ENCODE measurements at places on chromosomes 1 and 21. TPM values are rescaled to one million over a fixed set of nuclear protein-coding genes. Genes with fewer than 3 reads are reported as not detected.

GRCh38 chr1:20410503-20410902, 75.5 kb downstream of the CAMK2N1 start:
- DNase-seq: no peak

Gene TACSTD2
- total RNA-seq: 12.2 TPM

Gene KIF26B
- 0.49 TPM for total RNA-seq

Gene PALMD
- total RNA-seq: 0.12 TPM

DNA sequence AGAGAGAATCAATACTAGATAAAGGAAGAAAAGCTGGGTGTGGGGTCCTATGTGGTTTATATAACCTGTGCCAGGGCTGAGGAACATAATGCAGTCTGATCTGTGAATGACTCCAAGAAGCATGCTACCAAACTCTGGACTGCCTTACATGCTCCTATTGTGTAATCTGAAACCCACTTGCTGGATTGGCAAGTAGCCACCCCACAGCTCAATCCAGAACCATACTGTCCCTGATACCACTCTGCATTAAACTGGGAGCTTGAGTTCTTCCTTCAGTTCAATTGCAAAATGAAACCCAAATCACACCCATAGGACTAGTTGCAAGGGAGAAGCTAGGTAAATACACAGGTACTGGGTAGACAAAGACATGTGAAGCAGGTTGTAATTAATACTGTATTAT, 115.4 kb upstream of the NEGR1 start:
- DNase-seq: no peak

- DNase-seq: no peak
Observed at GRCh38 chr1:185154912-185155513, 1.7 kb downstream of the TRMT1L start.

DNA sequence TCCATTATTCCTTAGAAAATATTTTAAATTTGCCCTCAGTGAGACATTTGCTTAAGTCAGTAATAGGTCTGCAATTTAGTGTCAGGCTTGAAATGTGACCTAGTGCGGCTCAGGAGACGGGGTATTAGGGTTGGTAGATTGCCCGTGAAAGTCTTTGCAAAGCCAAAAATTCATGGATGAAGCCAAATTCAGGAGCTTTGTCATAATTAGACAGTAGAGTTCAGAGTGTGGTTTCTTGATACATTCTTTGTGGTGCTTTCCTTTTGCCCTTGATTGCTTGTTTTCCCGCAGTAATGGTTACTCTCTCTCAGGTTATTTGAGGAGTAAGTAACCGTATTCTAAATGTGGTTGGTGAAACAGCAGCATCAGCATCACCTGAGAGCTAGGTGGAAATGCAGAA, 120.7 kb downstream of the RPS6KC1 start:
- DNase-seq: no peak

- DNase-seq: no peak
Observed at GRCh38 chr1:239049571-239049970, 336.8 kb upstream of the CHRM3 start.

DNA sequence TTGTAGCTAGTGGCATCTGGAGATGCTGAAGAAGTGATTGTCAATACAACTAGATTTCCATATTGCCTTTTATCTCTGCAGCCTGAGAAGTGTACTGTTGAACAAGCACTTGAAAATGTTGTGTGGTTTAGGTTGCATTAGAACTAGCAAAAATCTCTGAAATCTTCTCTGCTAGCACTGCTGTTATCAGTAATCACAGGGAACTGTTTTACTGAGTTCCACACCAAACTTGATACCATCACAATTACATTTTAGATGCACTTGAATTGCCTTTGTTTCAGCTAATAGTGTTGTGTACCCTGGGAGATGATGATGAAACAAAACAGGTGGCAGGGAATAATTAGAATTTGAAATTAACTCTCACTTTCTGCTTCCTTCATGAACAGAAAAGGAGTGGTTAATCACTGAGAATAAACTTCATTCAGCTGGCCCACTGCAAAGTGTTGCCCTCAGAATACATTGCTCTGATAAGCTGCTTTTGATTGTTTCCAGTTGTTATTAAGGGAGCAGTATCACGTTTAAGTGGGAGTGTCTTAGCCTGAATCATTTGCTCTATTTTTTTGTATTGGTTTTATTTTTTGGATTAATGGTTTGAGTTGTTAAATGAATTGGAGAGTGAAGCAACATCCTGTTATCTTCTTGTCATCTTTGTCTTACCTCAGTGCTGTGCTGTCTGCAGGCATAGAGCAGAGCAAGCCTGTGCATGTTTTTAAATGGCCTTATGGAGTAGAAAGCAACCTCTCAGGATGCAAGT, 13.0 kb downstream of the FAM20B start:
- no peak for DNase-seq

- no peak for DNase-seq
Observed at GRCh38 chr1:203055161-203055799, 29.0 kb downstream of the PPFIA4 start.

DNA sequence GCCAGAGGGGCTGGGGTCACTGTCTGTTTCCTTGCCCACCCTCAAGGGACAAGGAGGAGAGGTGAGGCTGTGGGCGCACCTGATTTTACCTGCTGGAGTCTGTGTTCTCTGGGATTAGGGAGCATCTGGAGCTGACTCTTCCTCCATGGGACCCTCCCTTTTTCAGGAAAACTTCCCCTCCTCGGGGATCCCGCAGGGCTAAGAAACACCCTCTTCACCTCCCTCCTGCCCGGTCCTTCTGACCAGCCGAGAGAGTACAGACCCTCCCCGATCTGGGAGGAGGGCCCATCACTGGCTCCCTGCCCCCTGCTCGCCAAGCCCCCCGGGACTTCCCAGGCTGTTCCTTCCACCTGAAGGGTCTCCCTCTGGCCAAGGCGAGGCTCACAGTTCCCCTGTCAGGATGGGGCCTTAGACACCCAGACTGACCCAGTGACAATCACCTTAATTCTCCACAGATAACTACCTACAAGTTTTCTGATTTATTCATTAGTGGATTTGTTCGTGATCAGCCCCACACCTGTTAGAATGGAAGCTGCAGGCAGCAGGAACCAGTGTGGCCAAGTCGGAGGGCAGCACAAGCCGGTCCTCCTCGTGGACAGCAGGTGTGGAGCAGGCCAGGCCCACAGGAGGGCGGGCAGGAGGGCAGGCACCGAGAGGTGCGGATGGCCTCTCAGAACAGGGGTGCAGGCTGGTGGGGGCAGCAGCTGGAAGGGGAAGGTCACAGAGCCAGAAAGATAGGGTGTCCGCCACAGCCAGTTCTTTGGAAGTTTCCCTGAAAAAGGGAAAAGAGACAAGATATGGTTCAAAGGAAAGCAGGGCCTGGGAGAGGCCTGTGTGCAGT, 15.9 kb upstream of the SAMD11 start:
- DNase-seq: no peak

Gene OLFML2B
- 1.3 TPM for total RNA-seq

Gene RGS1
- not detected for total RNA-seq

DNA sequence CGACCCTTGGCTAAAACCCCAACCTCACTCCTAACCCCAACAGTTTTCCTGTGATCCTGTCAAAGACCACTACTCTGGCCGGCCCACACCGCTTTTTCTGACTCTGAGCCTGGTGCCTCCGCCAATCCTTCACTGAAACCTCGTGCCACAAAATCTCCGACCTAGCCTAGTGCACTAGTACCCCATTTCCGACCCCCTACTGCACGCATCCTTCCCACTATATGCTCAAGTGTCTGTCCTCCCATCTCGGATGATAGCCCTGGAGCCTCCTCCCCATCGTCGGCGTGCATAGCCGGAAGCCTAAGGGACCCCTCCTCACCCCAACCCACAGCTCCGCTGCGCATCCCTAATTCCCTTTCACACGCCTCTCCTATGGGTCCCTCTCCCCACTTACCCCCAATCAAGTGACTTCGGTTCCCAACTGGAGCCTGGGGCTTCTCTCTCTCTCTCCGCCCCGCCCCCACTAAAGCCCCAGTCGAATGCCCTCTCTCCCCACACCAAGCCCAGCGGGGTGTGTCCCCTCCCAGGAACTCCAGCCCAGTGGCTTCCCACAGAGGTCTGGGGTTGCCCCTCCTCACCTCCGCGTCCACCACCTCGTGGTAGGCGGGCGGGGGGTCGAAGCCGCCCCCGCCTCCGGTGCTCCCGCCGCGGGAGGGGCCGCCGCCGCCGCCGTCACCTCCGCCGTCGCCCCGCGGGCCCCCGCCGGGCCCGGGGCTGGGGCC, 791 bp downstream of the USP24 start:
- no peak for DNase-seq

Gene SLC44A3
- total RNA-seq: 9.6 TPM

DNA sequence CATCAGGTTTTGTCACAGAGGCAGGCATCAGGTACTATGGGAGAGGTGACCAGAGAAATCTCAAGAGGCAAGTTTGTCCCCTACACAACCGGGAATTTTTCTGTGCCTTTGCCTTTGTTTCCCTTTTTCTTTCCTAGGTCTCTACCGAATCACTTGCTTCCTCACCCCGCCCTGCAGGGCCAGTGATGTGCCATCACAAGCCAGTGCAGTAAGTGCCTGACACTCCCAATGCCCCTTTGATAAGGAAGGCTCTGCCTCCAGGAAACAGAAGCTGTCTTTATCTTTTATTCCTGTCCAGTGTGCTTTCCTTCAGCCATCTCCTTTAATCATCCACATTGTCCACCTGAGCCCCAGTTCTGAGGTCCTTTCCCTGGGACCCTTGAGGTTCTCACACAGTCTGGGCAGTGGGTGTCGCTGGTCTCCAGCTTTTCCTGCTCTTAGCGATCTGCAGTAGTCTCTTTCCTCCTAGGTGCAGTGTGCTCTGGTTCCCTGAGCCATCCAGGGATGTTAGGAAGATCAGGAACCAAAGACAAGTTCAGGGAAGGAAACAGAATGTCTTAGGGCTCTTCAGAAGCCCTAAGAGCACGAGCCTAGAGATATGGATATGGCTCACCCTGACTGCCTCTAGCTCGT, 36.6 kb downstream of the GJA5 start:
- DNase-seq: peak; percentile 28

GRCh38 chr1:66787641-66788040, 13.4 kb downstream of the INSL5 start:
- DNase-seq: no peak

DNA sequence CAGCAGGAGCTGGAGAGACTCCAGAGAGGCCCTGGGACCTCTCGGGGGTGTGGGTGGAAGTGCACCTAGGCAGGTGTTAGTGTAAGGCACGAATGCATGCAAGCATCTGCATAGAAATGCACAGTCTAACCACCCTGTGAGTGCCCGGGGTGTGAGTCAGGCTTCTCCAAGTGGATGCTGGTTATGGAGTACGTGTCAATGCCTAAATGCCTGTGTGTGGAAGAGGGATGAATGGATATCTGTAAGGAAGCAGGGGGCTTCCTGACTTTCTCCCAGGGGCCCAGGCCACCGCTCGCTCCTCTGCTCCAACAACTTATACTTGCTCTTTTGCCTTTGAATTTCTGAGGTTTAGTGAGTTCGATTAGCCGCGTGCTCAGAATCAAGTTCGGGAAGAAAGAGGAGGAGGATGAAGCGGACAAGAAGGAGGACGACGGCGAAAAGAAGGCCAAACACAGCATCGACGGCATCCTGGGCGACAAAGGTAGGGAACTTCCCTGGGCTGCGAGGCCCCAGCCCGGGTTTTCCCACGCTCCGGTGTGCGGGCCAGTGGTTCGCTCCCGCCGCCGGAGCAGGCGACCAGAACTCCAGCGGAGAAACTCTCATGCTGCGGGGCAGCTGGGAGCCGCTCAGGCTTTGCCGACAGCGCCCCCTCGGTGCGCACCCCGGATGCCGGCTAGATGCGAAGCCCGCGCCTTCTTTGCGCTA, 5.4 kb downstream of the PAX7 start:
- DNase-seq: no peak

Gene CCDC181
- not detected for total RNA-seq

DNA sequence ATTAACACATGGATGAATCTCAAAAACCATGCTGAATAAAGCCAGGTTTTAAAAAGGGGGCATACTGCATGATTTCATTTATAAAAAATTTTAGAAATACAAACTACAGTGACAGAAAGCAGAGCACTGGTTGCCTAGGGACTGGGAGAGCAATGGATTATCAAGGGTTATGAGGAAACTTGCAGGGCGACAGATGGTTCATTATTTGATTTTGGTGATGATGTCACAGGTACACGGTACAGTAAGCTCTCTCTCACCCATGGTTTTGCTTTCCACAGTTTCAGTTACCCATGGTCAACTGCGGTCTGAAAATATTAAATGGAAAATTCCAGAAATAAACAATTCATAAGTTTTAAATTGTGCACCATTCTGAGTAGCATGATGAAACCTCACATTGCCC, 14.1 kb downstream of the VAMP4 start:
- no peak for DNase-seq

- DNase-seq: no peak
Observed at GRCh38 chr1:32329931-32330466, 6.0 kb downstream of the MARCKSL1 start.

Gene PROK1
- total RNA-seq: 0.22 TPM

Gene RUNX3
- 22.6 TPM for total RNA-seq

GRCh38 chr1:61183471-61184039, 101.2 kb downstream of the NFIA start:
- DNase-seq: no peak

Gene S1PR1
- total RNA-seq: 0.61 TPM

DNA sequence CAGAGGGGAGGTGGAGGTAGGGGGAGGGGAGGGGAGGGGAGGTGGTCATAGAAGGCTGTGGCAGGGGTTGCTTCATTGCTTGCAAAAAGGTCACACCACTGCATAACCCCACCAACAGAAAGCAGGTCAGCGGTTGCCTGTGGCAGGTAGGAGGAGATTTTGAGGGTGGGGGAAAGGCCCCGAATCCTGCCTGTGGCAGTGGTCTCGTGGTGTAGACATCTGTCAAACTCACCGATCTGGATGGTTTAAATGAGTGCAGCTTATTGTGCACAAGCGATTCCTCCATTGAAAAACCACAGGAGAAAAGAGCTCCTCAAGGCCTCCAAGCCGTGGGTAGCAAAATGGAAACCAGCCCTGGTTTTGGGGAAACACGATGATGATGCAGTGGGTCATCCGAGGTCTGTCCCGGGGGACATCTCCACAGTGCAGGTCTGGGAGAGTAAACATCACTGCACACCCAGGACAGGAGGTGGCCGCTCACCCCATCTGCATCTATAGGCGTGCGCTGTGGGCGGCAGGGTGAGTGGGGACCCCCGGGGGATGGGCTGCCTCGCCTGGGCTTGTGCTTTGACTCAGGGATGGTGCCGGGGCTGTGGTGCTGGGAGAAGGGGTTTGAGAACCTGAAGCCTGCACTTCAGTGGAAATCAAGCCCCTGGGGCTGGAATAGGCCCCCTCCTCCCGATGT, 112.3 kb downstream of the CRYAA start:
- no peak for DNase-seq

DNA sequence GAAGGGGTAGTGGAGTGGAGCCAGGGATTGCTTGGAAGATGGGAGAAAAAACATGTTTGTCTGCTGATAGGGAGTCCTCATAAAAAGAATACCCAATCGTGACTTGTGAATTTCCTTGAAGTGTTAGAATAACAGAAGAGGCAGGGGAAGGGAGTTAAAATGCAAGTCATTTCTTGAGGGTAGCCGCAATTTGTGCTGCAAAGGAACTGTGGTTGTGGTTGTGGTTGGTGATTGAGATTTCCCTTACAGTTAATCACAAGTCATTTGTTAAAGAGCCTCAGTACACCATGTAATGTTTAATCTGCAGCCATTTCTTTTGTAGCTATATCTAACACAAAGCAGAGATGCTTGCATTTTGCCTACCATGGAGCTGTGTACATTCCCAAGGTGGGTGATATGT, 38.5 kb upstream of the EGLN1 start:
- DNase-seq: no peak

- no peak for DNase-seq
Observed at GRCh38 chr1:15411593-15412137, 2.0 kb downstream of the EFHD2 start.

- no peak for DNase-seq
Observed at GRCh38 chr1:216095400-216095799, 327.8 kb downstream of the USH2A start.

Gene ANKRD13C
- 21.1 TPM for total RNA-seq

Measured in HCT116 (cell line).